ENCODE measurements at places on chromosomes 12 and 14. TPM values are rescaled to one million over a fixed set of nuclear protein-coding genes. Genes with fewer than 3 reads are reported as not detected.
A peak's percentile ranks its signal among the peaks of the same experiment; 100 is the strongest.

DNA sequence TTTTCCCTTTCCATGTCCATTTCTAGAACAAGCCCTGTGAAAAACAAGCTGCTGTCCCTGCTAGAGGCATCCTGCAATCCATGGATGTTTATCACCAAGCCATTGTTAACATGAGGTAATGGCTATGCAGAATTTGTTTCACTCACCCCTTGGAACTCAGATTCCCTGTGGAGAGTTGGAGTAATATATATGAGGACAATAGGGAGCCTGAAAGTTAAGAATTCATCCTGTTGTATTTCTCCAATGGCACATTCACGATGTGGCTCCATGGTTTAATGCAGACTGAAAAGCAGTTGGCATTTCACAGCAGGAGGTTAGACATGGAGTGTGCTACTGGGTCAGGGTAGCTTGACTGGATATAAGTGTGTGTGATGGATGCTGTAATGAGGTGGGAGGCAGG is 32.4 kb downstream of the GPR65 start:
- H3K4me1 ChIP-seq: peaks cover 10% of the 10 kb centered on the region
- H3K27ac ChIP-seq: no peak overlapping the region
- H3K36me3 ChIP-seq: no peaks in the 10 kb centered on the region
- no peaks in the 10 kb centered on the region for H3K27me3 ChIP-seq
- H3K4me3 ChIP-seq: no peak overlapping the region

The SERPINA9 gene
- total RNA-seq: not detected

- H3K4me1 ChIP-seq: no peaks in the 10 kb centered on the region
- no peak overlapping the region for H3K27ac ChIP-seq
- DNase-seq: no peak
- H3K27me3 ChIP-seq: no peaks in the 10 kb centered on the region
- no peak overlapping the region for H3K4me3 ChIP-seq
Observed at GRCh38 chr12:848173-848865, 95.9 kb downstream of the WNK1 start.

The GPX2 gene
- total RNA-seq: not detected

The AHSA1 gene
- total RNA-seq: 324 TPM

DNA sequence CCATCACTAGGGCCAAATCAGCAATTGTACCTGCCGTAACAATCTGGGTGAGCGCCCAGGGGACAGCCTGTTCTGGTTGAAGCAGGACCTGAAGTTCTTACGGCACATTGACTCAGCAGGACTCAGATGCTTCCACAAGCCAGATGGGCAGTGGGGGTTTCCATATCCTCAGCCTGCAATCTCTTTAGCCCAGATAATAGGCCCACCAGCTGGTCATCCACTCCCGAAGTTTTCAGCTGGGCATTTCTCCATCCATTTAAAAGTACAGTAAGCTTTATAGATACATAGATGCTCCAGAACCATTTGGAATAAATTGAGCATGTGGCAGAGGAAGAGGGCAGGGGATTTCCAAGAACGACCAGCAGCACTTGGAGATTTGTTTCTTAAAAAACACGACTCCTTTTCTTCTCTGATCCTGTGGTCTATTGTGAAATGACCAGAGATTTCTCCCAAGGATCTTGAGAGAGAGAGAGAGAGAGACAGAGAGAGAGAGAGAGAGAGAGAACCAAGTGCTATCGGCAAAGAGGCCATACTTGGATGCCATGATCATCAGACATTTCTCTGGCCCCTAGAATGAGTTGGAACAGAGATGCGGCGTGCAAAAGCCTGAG is 74.8 kb upstream of the PLXNC1 start:
- H3K4me1 ChIP-seq: peaks cover 11% of the 10 kb centered on the region
- H3K4me3 ChIP-seq: no peak overlapping the region
- no peak for DNase-seq
- no peaks in the 10 kb centered on the region for H3K36me3 ChIP-seq

The RPGRIP1 gene
- not detected for total RNA-seq

DNA sequence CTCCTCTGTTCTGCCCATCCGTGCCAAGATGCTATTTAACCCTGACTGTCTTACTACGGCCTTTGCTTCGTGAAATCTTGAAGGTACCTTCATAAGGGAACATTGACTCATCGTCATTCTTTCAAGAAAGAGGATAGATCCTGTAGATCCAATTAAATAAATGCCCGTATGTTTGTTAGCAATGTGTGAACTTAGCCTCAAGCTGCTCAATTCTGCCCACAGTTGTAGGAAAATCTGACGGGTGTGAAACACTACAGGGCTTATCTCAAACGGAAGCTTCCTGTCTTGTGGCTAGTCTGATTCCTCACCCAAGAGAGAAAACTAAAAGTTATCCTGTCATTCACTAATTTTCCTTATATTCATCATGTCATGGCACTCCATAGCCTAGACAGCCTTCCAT is 168.0 kb upstream of the TBX3 start:
- H3K4me3 ChIP-seq: no peak overlapping the region
- no peak overlapping the region for H3K27ac ChIP-seq
- no peaks in the 10 kb centered on the region for H3K4me1 ChIP-seq
- H3K27me3 ChIP-seq: no peaks in the 10 kb centered on the region
- DNase-seq: no peak

- H3K36me3 ChIP-seq: no peaks in the 10 kb centered on the region
- peaks cover 23% of the 10 kb centered on the region for H3K4me1 ChIP-seq
- DNase-seq: peak; percentile 86
- H3K27me3 ChIP-seq: no peaks in the 10 kb centered on the region
Observed at GRCh38 chr12:121773011-121773777, 20.3 kb downstream of the RHOF start.

DNA sequence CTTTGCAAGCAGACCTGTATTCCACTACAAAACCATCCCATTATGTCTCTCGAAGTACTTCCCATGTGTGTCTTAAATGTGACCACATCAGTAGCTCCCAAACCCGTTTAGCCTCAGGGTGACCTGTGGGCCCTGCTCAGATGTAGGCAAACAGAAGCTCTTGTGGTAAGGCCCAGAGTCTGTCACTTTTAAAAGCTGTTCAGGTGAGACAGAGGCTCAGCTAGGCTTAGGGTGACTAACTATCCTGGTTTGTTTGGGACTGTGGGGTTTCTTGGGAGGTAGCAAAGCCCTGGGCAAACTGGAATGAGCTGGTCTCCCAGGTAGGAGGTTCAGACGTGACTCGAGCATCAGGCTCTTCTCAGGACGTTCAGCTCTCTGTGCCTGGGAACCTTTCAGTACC is 64.5 kb upstream of the VASH1 start:
- no peak for DNase-seq
- H3K27ac ChIP-seq: no peak overlapping the region
- no peaks in the 10 kb centered on the region for H3K27me3 ChIP-seq
- H3K4me1 ChIP-seq: no peaks in the 10 kb centered on the region

The GPD1 gene
- total RNA-seq: 0.70 TPM

DNA sequence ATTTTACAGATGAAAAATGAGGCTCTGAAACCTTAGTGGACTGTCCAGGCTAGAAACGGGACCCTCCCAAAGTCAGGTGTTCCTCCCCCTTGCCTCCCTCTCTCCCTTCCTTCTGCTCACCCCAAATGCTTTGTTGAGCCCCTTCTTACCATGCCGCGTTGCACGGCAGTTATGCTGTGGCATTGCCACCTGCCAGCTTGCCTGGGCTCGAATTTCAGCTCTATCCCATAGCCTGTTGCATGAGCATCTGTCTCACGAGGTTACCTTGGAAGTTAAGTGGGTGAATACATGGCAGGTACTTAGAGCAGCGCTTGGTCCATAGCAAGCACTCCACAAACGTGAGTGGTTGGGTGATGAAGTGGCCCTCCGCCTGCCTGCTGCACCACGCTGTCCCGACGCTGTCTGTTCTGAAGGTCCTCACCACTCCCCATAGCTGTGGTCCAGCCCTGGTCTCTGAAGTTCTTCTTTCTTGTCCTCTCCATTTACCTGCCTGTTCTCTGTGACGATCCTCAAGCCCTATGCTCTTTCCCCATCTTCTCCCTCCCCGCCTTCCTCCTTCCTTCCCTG is 269.9 kb downstream of the CACNA1C start:
- no peaks in the 10 kb centered on the region for H3K4me1 ChIP-seq
- no peak for DNase-seq
- H3K36me3 ChIP-seq: no peaks in the 10 kb centered on the region
- H3K27me3 ChIP-seq: peaks cover 6% of the 10 kb centered on the region

DNA sequence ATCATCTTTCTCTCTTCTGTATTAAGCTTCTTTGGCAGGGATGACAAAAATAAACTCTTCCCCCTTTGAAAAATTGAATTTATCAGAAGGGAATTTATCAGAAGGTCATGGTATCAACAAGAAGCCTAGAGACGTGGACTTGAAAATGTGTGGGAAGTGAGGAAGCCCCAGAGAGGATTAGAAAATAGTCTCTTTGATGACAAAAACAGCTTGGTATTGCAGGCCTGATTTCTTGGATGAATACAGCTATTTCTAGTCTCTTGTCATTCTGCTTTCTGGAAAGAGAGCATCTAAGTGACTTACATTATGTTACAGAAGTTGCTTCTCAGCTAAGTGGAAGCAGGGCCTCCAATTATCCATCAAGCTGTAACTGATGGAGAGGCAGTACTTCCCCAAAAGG is 111.1 kb downstream of the KITLG start:
- no peaks in the 10 kb centered on the region for H3K4me1 ChIP-seq
- no peak overlapping the region for H3K27ac ChIP-seq
- no peaks in the 10 kb centered on the region for H3K27me3 ChIP-seq
- DNase-seq: no peak
- no peak overlapping the region for H3K4me3 ChIP-seq

The ACRBP gene
- 1.8 TPM for total RNA-seq

The ASCL1 gene
- total RNA-seq: not detected

The ITGB7 gene
- 339 TPM for total RNA-seq
